Suppressor macrophage treated with lipopolysaccharide for 4 hours (primary cell): ENCODE measurements at places on chromosomes 4 and X.

- no peak for DNase-seq
These were observed 29.5 kb upstream of the TAPT1 start for GRCh38 chr4:16255730-16256129.

GRCh38 chr4:146699910-146700309 lies 61.2 kb downstream of the POU4F2 start:
- no peak for DNase-seq

DNA sequence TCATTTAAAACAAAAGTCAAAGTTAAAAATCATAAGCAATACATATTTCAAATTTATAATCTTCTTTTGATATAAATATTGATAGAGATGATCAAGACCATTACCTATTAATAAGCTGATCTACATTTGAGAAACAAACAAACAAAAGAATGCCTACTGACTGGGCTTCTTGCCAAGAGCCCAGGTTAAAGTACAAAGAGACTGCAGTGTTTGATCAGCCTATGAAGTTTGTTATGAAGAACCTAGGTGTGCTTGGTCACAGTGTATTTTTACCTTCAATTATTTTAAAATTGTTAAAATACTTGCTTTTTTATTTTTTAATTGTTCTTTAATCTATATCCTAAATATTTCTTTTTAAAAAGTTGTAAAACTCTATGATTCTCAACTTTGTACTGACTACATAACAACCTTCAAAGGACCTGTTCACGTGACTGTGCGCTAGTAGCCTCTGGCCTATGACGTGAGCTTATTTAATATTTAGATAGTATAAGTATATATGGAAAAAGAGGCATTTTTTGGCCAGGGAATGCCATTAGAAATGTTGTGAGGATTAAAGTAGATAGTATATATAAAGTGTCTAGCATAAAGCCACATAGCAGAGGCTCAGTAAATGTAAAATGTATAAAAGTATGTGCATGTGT lies 11.4 kb upstream of the SLC39A8 start:
- no peak for DNase-seq

DNA sequence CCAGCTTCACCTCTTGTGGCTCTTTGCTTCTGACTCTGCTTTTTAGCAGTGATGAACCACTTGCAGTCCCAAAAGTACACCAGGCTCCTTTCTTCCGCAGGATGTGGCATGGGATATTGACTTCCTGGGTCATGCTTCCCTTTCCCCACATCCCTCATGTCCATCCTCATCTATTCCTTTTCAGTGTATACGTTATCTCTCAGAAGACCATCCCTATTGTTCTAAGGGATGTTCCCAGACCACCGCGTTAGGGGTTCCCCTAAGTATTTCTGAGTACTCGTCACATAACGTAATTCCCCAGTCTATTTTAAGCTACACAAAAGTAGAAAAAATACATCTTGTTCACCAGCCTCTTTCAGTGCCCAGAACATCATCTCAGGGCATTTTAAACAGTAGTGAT lies 71.1 kb upstream of the NLGN4X start:
- no peak for DNase-seq

DNA sequence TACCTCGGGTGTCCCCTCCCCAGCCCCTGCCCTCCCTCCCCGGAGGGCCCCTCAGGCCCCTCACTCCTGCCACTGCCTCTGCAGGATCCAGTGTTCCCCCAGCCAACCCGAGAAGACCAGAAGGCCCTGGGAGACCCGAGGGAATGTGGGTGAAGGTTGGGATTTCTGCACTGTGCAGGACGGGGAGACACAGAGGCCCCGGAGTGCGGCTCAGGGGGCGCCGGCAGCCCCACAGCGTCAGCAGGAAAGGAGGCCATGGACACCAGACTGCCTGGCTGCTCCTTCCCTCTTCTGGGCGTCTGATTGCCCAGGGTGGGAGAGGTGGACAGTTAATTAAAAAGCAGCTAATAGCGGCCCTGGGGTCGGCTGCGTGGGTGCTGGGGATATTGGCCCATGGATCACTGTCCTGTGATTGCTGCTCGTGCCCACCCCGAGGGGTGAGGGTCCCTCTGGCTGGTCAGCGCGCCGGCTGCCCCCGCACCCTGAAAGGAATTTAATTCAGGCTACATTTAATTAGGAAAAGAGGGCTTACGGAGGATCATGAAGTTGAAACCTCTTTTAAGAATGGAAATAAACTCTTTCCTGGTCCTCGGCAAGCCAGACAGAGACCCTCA lies 57.8 kb upstream of the NKX1-1 start:
- no peak for DNase-seq

DNA sequence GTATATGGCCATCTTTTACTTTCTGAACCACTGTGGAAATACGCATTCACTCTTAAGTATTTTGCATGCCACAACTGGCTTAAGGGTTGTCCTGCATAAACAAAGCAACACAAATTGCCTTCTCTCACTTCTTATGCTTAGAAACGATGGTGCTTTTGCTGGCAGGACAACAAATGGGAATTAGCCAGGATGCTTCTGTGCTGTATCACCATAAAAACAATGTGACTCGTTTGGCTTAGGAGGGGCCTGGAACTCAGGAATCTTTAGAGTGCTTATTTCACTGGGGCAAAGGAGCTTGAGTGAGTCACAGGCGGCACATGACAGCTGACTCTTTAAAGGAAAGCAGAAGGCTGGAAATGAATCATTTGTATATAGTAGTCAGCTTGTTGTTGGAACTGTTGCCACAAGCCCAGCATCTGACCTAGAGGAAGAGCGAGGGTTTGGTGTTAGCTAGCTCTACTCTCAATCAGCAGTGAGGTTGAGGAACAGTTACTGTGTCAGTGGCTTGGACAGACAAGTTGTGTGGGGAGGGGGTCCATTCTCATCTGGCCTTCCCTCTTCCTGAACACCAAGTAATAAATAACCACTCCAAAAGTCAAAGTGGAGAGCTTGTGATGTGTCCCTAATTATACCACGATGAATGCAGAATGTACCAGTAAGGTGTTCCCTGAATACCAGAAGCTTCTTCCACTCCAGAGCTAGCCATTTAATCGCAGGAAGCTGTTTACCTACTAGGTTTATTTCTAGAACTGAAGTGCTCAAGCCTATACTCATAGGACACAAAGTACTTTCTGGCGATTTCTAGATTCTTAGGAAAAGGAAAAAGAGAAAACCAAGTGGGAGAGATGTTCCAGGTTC lies 293.1 kb downstream of the CAMK2D start:
- peak; percentile 88 for DNase-seq

DNA sequence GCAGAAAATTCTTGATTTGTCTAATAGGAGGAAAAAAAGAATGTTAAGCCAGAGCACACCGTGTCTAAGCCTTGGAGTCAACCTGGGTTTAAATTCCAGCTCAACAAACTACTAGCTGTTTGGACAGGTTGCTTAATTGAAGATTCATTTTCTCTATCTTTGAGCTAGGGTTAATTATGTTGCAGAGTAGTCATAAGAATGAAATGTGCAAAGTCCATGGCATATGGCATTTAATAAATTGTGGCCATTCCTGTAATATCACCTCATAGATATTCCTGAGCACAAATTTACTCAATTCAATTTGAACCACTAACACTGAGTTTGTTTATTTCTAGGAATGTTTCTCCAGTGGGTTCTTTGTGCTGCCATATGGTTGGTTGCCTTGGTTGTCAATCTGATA lies 4.6 kb downstream of the TMEM144 start:
- no peak for DNase-seq

GRCh38 chr4:144342949-144343760 lies 202.6 kb upstream of the GYPA start:
- DNase-seq, result peak; percentile 9

GRCh38 chr4:137310593-137311490 lies 221.5 kb downstream of the PCDH18 start:
- DNase-seq, result no peak

DNA sequence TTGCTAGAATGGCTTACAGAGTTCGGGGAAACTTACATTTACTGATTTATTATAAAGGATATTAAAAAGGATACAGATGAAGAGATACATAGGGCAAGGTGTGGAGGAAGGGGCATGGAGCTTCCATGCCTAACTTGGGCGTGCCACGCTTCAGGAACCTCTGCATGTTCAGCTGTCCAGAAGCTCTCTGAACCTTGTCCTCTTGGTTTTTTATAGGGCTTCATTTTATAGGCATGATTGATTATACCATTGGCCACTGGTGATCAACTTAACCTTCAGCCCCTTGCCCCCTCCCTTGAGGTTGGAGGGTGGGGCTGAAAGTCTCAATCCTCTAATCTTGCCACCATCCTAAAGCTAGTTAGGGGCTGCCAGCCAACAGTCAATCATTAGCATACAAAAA lies 10.7 kb downstream of the SMAD1 start:
- no peak for DNase-seq

DNA sequence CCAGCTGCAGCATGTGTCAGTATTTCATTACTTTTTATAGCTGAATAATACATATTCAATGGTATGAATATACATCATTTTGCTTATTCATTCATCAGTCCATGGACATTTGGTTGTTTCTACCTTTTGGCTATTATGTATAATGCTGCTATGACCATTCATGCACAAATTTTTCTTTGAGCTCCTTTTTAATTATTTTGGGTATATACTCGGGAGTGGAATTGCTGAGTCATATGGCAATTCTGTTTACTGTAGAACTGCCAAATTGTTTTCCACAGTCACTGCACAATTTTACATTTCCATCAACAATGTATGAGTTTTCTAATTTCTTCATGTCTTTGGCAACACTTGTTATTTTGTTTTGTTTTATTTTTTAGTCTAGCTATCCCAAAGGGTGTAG lies 405.9 kb upstream of the PITX2 start:
- DNase-seq, result no peak

DNA sequence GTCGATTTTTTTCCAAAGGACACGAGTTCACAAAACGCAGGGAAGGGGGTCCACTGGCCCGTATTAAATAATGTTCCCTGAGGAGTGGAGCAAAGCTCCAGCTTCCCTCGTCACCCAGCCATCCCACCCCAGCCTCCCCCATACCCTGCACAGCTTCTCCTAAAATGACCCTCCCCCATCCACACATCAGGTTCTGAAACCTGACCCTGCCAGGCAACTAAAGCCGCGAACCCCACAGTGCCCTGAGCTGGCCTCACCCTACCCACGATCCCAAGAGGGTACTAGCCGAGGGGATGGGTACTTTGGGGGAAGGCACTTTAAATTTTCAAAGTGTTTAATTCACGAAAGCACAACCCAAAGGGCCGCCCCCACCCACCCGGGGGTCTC lies 634 bp downstream of the APOO start:
- DNase-seq, result no peak

- DNase-seq, result peak; percentile 34
These were observed 8.6 kb upstream of the MAML3 start for GRCh38 chr4:140162596-140162995.

DNA sequence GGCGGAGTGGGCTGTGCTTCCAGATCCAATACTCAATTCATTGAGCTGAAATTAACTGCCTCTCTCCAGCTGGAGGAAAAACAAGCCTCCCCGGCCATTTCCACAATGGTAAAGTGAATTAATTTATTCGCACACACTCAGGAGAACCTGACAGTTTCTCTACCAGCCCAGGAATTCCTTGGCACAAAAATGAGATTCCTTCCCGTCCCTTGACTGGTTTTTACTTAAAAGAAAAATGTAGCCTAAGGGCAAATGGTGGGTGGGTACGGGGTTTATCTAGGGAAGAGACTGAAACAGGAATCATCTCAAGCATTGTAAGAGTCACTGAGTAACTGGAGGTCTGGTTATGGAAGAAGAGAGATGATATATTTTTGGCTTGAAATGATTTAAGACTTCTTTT lies 102.7 kb downstream of the VCX3A start:
- no peak for DNase-seq

DNA sequence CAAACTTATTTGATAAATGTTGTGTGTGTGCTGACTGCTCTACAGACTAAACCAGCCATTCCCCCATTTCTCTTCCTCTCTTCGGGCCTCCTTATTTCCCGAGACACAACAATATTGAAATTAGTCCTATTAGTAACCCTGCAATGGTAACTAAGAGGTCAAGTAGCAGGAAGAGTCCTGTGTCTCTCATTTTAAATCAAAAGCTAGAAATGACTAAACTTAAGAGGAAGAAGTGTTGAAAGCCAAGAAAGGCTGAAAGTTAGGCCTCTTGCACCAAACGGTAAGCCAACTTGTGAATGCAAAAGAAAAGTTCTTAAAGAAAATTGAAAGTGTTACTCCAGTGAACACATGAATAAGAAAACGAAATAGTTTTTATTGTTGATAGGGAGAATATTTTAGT lies 357.8 kb upstream of the SLC7A11 start:
- no peak for DNase-seq

DNA sequence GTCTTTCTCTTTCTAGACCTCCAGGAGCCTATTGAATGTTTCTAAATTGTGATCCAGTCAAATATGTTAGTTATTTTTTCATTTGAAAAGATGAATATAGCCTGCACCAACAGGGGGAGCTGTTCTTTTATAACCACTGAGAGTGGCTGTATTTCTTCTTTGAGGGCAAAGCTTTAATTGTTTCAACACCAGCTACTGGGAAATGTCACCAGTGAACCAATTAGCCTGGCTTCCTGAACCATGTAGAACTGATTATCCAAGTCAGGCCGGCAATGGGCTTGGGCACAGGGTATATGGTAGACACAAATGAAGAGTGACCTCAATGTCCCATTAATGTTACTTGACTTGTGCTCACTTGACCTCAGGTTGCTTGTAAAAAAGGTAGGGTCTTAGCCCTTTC lies 4.8 kb upstream of the DAPP1 start:
- peak; percentile 88 for DNase-seq

DNA sequence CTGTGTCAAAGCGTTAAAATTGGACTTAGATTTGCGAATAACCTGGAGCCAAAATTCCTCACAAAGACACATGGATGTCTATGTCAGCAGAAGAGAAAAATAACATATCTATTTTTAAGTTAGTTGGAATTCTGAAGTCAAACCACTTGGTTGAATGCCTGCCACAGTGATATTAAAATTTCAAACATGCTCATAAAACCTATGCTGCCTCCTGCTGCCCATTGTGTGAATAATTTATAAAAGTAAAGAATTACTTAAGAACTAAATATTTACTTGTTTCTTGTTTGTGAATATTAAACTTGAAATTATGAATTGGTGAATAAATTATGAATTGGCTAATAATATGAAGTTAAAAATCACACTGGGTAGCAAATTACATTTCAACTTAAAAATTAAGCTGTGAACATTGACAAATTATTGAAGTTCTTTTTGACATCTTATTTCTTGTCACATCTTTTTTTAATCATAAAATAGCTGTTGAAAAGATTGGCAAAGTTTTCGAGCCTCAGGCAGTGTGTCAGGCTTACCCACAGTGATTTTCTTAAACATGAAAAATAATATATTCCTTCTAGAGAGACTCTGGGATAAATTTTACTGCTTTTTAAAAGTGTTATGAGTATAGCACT lies 35.4 kb downstream of the FABP2 start:
- peak; percentile 72 for DNase-seq
